ENCODE measurements at places on chromosomes 4 and X.

- DNase-seq: no peak
These were observed 298.1 kb downstream of the INPP4B start for GRCh38 chr4:142547974-142548373.

GRCh38 chr4:19300213-19300612 lies 951.5 kb upstream of the SLIT2 start:
- DNase-seq: peak; percentile 8

DNA sequence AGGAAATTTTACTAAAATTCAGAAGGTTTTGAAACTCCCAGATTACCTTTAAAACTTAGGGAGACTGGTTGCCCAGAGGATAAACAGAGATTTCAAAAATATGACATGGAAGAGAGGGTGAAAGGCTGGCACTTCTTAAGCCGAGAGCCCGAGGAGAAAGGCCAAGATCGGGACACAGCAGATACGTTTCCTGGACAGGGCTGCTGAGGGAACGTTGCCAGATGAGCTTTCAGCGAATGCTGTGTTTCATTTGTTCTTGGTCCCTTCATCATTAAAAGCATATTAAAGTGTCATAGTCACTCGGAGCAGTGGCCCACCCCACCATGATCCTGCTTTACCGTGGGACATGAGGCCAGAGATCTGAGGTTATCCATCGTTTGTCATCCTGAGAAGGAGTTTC lies 37.9 kb upstream of the STOX2 start:
- no peak for DNase-seq

- DNase-seq: peak; percentile 96
These were observed 8.6 kb upstream of the ZNF157 start for GRCh38 chrX:47361538-47362511.

DNA sequence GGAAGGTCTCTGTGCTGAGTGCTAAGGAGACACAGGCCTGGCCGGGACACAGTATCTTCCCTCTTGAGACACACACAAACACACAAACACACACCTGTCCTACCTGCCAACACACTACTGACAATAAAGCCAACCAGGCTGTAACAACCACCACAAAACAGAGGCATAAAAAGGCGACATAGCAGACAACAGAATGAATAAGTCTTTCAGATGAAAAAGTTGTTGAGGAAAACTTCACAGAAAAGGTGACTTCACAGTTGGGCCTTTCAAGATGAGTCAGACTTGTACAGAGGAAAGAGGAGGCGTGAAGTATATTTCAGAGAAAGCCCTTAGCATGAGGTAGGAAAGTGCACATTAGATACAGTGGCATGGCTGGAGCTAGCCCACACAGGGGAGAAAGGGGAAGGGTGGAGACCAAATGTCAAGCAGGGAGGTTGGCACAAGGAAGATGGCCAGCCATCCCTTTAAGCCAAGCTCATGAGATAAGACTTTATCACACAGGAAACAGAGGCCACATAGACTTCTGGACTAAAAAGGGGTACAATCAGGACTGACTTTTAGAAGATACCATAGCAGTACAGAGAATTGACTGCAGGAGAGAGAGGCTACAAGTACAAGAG lies 54.0 kb downstream of the SLC9A7 start:
- DNase-seq: peak; percentile 4

GRCh38 chr4:961351-962230 lies 11.8 kb downstream of the DGKQ start:
- DNase-seq: no peak

DNA sequence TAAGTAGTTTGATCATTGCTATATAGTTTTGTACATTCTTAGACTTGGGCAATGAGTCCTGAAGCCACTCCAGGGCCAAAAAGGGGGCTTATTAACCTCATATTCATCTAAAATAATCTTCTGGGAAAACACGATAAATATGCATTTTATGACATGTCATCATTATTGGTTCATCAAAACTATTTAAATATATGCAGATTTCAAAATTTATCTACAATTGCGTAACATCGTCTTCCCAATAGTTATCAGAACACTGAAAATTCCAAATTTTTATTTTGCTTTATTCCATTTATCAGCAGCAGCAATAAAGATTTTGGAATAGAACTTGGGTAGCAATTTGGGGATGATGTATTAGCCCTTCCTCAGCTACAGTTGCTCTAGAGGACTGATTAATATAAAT lies 550.0 kb downstream of the IQCM start:
- DNase-seq: no peak
